ENCODE measurements at places on chromosomes 2 and 18. TPM values are rescaled to one million over a fixed set of nuclear protein-coding genes. Genes with fewer than 3 reads are reported as not detected.

The ALPG gene
- not detected for total RNA-seq

The TMEM87B gene
- 51.0 TPM for total RNA-seq

The RAX gene
- not detected for total RNA-seq

The ARHGAP15 gene
- total RNA-seq: 12.4 TPM

The LRP2 gene
- 0.13 TPM for total RNA-seq

The LYPD1 gene
- 0.36 TPM for total RNA-seq

The SLC19A3 gene
- 1.9 TPM for total RNA-seq

The ERFE gene
- 1.8 TPM for total RNA-seq

The CROCC2 gene
- total RNA-seq: 0.23 TPM

The ZNF396 gene
- 4.8 TPM for total RNA-seq

The SLC66A3 gene
- total RNA-seq: 31.2 TPM

DNA sequence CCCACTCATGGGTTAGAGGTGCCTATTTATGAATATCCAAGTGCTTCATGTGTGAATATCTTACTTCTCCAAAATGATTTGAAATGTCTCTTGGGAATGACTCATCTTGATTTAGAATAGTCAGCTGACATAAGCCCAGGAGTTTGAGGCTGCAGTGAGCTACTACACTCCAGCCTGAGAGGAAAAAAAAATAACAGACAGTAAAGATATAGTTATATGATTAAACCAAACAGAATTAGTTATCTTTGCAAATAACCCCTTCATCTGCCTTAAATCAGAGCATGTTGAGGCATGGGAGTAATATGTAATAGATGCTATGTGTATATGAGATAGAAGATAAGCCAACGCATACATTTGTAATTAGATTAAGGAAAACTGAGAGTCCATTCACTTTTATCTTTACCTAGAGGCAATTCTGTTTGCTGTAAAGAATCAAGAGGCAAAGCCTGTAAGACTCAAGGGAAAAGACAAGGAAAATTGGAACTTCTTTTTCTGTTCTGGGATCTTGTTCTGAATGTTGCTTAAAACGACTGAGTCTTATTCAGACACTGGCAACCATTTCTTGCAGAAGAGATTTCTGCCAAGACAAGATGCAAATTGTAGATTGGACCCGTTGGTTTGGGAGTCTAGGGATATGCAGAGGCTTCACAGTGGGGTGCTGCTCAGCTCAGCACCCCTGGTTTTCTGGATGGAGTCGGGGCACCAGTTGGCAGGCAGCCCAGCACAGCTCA, 104.4 kb downstream of the LIPG start:
- DNase-seq: no peak

DNA sequence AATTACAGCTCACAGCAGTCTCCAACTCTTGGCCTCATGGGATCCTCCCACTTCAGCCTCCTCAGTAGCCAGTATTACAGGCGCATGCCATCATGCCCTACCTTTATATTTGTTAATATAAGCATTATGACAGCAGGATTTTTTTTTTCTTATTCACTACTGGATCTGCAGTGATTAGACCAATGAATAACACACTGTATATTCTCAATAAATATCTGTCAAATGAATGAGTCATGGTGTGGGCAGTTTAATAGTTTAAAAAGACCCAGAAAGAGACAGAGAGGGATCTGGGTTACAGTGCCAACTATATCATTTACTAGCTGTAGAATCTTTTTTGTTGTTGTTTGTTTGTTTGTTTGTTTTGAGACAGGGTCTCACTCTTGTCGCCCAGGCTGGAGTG, 62.4 kb upstream of the LTBP1 start:
- DNase-seq: no peak

DNA sequence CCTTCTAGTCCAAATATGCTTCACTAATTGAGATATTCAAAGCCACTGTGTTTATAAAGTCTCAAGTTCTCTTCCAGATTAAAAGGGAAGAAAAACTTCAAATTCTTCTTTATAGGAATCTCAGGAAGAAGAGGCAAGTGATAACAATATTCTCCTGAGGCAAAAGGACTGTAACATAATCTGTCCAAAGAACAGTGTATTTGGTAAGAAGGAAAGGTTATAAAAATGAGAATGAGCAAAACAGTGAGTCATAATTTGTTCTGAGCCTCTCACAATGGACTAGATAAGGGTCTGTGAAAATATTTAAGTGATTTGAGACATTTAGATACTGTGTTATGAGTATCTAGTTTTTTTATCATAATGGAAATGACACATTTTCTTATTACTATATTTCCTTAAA, 44.3 kb downstream of the SNRPD1 start:
- no peak for DNase-seq

- DNase-seq: no peak
Measured at GRCh38 chr2:29006092-29006979, 25.2 kb downstream of the TOGARAM2 start.

GRCh38 chr2:130261970-130262760, 63.9 kb upstream of the TUBA3E start:
- DNase-seq: no peak

- no peak for DNase-seq
Measured at GRCh38 chr2:241268716-241269445, 46.6 kb downstream of the HDLBP start.

DNA sequence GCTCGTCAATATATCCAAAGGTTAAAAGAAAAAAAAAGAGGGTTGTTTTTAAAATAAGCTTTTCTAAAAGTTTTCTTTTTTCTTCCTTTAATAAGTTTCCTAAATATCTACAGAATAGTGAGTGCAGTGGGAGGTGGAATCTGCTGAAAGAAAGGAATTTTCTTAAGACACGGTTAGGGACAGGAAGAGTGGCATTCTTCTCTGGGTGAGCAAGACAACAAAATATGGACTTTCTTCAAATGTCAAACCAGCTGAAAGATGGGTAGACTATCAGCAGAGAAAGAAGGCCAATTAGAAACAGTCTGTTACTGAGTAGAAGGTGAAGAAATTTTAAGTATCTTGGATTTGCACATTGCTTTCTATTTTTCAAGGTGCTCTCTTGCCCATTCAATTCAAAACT, 222.7 kb upstream of the PIK3C3 start:
- DNase-seq: no peak

GRCh38 chr2:232236200-232236599, 142.4 kb upstream of the ALPP start:
- DNase-seq: no peak

DNA sequence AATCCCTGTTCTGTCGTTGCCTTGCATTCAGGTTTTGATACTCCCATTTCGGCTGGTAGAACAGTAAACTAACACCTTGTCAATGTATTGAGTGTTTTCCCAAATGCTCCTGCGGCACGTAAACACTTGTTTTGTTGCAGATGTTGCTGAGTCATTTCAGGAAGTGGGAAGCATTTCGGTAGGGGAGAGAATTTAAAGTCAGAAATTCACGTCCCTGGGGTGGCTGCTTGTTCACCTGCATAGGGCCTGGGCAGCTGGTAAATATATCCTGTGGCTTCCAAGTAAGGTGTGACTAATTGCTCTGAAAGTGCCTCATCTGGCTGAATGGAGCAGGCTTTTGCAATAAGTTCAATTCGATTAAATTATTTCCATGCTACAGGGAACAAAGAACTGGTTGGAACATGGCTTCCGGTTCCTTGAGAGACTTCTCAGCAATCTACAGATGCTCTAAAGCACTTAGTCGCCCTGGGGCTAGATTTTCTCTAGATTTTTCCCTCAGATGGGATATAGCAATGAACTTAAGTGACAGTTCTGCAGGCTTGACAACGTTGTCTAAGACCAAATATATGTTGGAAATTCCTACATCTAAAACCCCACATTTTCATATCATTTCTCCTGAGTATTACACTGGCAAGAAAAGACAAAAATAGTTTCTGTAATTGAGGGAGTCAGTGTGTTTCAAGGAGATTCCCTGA, 5.2 kb downstream of the GALR1 start:
- DNase-seq: no peak

- DNase-seq: no peak
Measured at GRCh38 chr2:119710281-119710680, 31.3 kb downstream of the TMEM177 start.

GRCh38 chr2:104872866-104873688, 19.2 kb downstream of the POU3F3 start:
- peak; percentile 67 for DNase-seq

- no peak for DNase-seq
Measured at GRCh38 chr2:150674283-150674682, 186.8 kb upstream of the RND3 start.

DNA sequence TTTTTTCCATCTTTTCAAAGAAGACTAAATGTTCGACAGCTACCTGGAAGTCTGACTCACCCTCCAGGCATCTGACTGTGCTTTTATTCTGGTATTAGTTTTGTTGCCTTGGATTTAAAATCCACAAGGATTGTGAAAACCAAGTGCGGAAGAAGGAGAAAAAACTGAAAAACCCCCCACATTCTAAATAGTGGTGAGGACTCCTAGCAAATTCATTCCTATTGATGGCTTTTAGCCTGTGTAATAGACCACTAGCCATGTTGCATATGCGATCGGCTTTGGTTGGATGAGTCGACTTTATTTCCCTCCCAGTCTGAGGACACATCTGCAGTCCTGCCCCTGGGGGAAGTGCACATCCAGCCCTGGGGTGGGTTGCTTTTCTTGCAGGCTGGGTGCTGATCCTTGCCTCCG, 16.9 kb downstream of the LDLRAD4 start:
- peak; percentile 34 for DNase-seq

- no peak for DNase-seq
Measured at GRCh38 chr2:45470531-45470930, 140.5 kb downstream of the SRBD1 start.

- DNase-seq: no peak
Measured at GRCh38 chr2:234032279-234032856, 18.1 kb upstream of the SPP2 start.

DNA sequence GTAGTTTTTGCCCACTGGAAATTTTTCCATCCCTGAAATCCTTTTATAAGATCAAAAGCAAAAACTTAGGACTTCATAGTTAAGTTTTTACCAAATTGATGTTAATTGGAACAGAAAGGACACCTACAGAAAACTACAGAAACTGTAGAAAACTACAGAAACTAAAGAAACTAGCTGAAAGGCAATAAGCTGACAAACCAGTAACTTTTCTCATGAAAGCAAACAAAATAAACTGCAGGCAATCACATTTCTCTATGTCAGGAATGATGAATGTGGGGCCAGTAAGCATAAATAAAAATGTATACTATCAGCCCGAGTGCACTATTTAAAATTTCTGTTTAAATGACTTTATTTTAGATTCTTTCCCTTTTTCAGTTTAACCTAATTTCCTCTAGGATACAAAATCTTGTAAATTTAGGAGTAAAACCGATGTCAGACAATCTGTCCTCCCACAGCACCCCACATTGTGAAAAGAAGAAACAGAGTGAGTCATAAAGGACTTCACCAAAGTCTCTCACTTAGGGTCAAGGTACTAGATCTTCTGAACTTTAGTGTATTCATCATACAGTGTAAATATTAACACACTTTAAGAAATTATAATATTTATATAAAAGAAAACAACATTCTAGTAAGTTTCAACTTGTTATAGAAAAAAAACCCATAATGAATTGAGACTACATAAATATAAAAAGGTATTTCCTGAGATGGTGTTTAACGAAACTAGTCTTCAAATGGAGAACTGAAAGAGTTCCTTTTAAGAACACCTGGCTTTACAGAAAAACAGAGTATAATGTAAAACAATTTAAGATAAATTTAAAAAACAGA, 46.6 kb downstream of the USP40 start:
- DNase-seq: no peak

GRCh38 chr2:29009270-29009669, 28.2 kb downstream of the TOGARAM2 start:
- no peak for DNase-seq

GRCh38 chr2:74833418-74834233, at the start of gene HK2:
TSS of gene HK2 (plus strand) at chr2:74834127. CDS start at chr2:74834581, 454 bp downstream.
- DNase-seq: peak; percentile 87

DNA sequence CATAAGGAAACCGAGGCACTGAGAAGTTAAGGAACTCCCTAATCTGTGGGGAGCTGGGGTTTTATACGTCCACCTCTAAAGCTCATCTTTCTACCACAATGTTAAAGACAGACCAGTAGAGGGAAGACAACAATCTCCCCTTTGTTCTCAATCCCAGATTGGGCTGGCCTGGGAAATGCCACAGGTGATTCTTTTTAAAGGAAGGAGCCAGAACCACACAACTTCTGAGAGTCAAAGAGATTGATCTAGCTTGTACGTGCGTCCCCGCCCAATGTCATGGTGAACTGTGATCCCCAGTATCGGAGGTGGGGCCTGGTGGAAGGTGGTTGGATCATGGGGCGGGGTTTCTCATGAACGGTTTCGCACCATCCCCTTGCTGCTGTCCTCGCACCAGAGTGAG, 81.8 kb upstream of the LCLAT1 start:
- DNase-seq: no peak

DNA sequence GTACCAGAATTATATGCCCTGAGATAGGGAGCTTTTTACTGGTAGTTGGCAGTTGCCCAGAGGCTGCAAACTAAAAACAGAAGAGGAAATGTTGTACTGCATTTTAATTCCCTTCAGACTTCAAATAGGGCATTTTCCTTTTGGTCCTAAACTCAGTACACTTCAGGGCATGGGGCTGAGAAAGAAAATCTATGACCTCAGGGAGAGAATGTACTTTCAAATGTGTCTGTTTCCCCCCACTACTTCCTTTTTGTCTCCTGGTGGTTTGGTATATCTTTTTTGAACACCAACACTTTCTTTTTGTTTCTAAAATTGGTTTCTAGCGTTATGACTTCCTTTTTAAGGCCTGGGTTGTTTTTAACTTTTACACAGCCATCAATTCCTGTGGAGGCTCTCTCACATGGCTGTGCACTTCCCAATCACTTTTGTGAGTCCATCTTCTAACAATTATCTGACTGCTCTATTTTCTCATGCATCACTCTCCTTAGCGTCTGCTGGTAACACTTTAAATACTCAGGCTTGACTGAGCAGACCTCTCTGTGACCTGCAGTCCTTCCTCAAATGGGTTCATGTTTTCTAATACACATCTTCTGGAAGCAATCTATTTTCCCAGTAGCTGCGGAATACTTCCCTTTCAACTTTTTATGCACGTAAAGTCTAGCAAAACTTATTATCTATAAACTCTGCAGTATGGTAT, 596.0 kb downstream of the LRP1B start:
- DNase-seq: no peak

- no peak for DNase-seq
Measured at GRCh38 chr18:65988972-65989371, 238.2 kb downstream of the CDH7 start.

- DNase-seq: no peak
Measured at GRCh38 chr2:220450846-220451245, 823.4 kb downstream of the SLC4A3 start.

Data from ureter (tissue), 1 donor.